ENCODE measurements at places on chromosomes 7 and 10.
A peak's percentile ranks its signal among the peaks of the same experiment; 100 is the strongest.

DNA sequence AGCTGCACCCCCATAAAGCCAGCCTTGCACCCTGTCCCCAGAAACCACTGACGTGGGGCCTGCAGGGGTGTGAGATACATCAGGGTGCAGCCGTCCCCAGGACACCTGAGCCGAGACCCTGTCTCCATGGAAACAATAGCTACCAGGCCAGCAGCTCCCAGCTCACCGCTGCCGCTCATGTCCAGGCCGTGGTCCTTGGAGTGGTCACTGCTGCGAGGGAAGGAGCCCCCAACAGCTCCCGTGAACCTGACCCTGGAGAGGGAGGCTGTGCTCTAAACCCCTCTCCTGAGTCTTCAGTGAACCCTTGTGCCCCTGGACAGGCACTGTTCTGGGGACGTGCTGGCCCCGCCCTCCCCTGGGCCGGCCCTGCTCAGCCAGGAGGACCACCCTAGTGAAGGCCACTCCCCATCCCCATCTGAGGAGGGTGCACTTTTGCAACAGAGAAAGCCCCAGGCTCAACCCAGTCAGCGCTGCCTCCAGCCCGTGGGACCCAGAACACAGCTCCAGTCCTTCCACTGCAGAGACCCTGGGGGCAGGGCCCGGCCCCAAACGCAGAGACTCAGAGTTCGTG lies 19.6 kb upstream of the INPP5A start:
- no peak for DNase-seq

DNA sequence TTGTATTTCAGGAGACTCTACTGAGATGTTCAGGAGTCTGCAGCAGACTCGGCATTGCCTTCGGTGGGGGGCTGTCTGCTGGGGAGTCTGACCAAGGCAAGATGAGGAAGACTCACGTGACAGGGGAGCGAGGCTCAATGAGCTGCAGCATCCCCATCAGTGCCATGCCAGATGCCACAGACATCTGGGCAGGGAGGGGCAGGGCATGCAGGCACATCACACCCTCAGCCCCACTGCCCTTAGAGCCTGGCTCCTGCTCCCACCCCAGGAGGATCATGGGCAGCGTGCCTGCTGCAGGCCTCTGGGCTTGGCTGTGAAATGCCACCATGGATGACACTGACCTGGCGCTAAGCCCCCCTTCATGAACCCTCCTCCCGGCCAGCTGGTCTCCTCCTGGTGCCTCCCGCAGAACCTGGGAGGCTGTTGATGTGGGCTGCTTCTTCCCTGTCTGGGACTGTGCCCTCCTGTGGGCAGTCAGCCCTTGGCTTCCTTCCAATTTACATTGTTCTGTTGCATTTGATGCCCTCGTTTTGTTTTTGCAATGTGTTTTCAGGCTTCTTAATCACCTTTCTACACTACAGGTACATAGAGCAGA lies 235.0 kb downstream of the PAXIP1 start:
- peak; percentile 58 for DNase-seq

GRCh38 chr7:151243045-151243349 lies 5.5 kb downstream of the SMARCD3 start:
- no peak for DNase-seq

- no peak for DNase-seq
Measured at GRCh38 chr10:72061930-72062329, 26.4 kb downstream of the SPOCK2 start.

- DNase-seq: no peak
Measured at GRCh38 chr10:93075369-93076221, 1.9 kb downstream of the CYP26A1 start.
